Chondrocyte (in vitro differentiated cells): ENCODE measurements at places on chromosomes 5 and 9.

DNA sequence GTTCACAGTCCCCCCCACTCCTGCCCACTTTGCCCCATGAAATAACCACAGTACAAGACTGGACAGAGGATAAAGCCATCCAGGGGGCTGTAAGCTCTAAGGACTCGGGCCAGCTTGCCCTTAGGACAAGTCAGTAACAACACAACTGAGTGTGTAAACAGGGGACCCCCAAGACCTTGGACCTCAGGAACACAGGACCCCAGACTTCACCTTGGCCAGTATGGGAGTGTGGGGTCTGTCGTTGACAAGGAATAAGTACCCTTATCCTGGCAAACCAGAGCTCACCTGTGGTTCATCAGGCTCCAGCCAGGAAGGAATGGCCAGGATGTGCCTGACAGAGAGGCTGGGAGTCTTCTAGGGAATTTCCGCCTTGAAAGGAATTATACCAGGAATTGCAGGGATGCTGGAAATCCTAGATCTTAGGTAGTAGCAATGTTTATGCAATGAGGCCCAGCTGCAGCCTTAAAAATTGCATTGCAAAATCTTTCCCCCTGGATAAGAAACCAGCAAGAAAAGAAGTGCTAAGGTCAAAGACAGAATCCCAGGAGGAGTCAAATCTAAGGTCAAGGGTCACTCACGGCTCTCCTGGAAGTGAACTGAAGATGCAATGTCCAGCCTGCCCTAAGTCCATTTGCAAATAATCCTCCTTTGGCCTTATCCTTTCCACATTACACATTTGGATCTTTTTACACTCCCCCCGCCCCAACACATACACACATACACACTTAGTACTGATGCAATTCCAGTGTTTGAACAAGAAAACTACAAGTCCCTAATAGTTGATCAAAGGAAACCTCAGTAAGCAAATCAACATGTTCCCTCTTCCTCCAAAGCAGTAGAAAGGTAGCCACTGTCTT is 27.3 kb upstream of the TDRD7 start:
- H3K36me3 ChIP-seq, result peaks cover 4% of the 10 kb centered on the region
- no peak overlapping the region for H3K4me3 ChIP-seq
- H3K27me3 ChIP-seq, result peaks cover 3% of the 10 kb centered on the region
- no peak overlapping the region for H3K27ac ChIP-seq
- peaks cover 5% of the 10 kb centered on the region for H3K4me1 ChIP-seq
- no peak for DNase-seq

DNA sequence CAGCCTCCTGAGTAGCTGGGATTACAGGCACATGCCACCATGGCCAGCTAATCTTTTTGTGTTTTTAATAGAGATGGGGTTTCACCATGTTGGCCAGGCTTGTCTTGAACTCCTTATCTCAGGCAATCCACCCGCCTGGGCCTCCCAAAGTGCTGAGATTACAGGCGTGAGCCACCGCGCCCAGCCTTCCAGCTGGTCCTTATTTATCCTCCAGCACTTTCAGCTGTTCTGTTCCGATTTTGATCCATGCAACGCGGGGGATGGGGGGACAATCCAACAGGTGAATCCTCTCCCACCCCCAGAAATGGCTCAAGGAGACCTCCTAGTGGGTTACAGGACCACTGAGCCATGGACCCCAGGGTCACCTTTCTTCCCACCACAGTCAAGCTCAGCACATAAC is 14.7 kb upstream of the CDKN2AIPNL start:
- H3K4me3 ChIP-seq, result no peak overlapping the region
- no peak overlapping the region for H3K27ac ChIP-seq
- no peaks in the 10 kb centered on the region for H3K36me3 ChIP-seq
- DNase-seq, result no peak

GRCh38 chr5:156042726-156043125 is 284.2 kb upstream of the SGCD start:
- H3K27me3 ChIP-seq, result peaks cover 4% of the 10 kb centered on the region
- H3K27ac ChIP-seq, result no peak overlapping the region
- H3K36me3 ChIP-seq, result no peaks in the 10 kb centered on the region

GRCh38 chr5:128284236-128284635 is 200.7 kb downstream of the SLC12A2 start:
- H3K27me3 ChIP-seq, result no peaks in the 10 kb centered on the region
- peaks cover 19% of the 10 kb centered on the region for H3K4me1 ChIP-seq
- peaks cover 47% of the 10 kb centered on the region for H3K36me3 ChIP-seq
- no peak for DNase-seq

DNA sequence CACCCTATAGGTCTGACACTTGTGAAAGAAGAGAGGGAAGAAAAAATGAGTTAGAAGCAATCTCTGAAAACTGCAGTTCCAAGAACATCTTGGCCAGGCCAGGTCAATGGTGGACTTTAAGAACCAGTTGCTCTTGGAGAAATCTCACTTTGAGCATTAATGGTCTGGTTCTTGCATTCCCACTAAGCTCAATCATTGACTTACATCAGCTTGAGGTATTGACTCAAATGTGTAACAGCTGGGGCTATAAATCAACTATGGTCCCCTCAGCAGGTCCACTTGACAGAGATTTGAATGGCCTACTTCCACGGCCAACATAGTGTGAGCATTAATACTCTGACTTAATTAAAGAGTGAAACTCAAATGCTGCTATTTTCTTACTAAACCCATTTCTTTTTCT is 357.8 kb upstream of the RGMB start:
- H3K27me3 ChIP-seq, result no peaks in the 10 kb centered on the region
- peaks cover 5% of the 10 kb centered on the region for H3K4me1 ChIP-seq
- no peak overlapping the region for H3K4me3 ChIP-seq
- no peak overlapping the region for H3K27ac ChIP-seq
- DNase-seq, result no peak

DNA sequence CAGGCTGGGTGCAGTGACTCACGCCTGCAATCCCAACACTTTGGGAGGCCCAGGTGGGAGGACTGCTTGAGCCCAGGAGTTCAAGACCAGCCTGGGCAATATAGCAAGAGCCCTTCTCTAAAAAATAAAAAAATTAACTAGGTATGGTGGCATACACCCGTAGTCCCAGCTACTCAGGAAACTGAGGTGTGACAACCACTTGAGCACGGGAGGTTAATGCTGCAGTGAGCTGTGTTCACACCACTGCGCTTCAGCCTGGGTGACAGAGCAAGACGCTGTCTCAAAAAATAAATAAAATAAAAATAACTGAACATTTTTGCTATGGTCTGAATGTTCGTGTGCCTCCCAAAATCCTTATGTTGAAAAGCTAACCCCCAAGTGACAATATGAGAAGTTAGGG is 24.5 kb downstream of the AGTPBP1 start:
- no peak for DNase-seq

GRCh38 chr5:75460942-75461610 is 50.4 kb downstream of the CERT1 start:
- H3K36me3 ChIP-seq, result peaks cover 7% of the 10 kb centered on the region
- no peak overlapping the region for H3K27ac ChIP-seq
- peaks cover 14% of the 10 kb centered on the region for H3K4me1 ChIP-seq
